NCI-H187 treated with DMSO at 0.1 percent for 48 hours (cell line): ENCODE measurements at places on chromosomes 2 and 18.

GRCh38 chr2:170711774-170712652 lies 3.1 kb upstream of the SP5 start:
- no peak for DNase-seq

DNA sequence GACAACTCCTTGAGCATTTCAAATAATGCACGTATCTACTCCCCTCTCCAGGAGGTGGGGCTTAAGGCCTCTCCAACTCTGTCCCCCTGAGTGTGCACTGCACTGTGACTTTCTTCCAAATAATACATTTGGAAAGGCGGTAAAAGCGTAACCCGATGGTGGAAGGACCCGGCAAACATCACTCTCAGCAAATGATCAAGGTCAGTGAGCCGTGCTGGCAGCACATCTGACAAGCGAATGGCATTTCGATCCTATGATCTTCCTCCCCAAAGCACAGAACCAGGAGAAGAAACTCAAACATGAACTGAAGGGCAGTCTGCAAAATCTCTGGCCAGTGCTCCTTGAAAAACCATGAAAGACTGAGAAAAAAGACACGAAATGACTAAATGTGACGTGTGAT lies 208.7 kb downstream of the TWIST2 start:
- DNase-seq: no peak

- no peak for DNase-seq
These were observed 8.3 kb downstream of the ARL5A start for GRCh38 chr2:151819920-151820319.

GRCh38 chr18:5238371-5238976 lies 41.4 kb upstream of the AKAIN1 start:
- DNase-seq: no peak

- DNase-seq: no peak
These were observed 204.9 kb downstream of the FAM210A start for GRCh38 chr18:13521418-13521817.

- DNase-seq: no peak
These were observed 16.6 kb upstream of the CCNYL1 start for GRCh38 chr2:207694811-207695281.

GRCh38 chr2:150204451-150204850 lies 283.0 kb downstream of the RND3 start:
- DNase-seq: no peak

- DNase-seq: no peak
These were observed 13.4 kb upstream of the CLASP1 start for GRCh38 chr2:121662656-121663055.

GRCh38 chr2:171924170-171924942 lies 2.1 kb downstream of the HAT1 start:
- no peak for DNase-seq

DNA sequence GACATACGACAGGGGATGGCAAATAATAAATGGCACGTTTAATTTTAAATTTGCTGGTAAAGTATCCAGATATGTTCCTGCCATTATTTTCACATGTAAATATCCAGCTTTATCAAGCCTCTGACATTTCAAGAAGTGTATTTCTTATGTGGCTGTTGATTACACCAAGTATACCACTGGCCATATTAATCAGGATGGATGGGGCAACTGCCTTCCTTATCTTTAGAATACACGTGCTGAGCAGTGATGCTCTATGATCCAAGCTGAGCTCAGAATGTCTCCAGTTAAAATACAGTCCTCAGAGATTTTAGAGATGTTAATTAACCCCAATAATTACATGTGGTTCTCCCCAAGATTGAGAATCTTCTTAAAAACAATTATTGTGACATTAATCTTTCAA lies 38.3 kb upstream of the RAPGEF4 start:
- no peak for DNase-seq

GRCh38 chr2:218138047-218138446 lies 12.2 kb downstream of the CXCR2 start:
- no peak for DNase-seq

GRCh38 chr2:36359067-36359466 lies 3.5 kb downstream of the CRIM1 start:
- DNase-seq: no peak
